GOT3 (cell line): ENCODE measurements at places on chromosomes 3 and 15.

GRCh38 chr3:59563966-59564365, 514.1 kb upstream of the CFAP20DC start:
- no peak for DNase-seq

DNA sequence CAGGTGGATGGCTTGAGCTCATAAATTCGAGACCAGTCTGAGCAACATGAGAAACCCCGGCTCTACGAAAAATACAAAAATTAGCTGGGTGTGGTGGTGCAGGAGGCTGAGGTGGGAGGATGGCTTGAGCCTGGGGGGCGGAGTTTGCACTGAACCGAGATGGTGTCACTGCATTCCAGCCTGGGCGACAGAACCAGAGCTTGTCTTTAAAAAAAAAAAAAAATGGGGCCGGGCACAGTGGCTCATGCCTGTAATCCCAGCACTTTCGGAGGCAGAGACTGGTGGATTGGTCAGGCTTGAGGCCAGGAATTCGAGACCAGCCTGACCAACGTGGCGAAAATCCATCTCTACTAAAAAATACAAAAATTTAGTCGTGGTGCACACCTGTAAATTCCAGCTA, 64.0 kb downstream of the TMEM44 start:
- DNase-seq: no peak

DNA sequence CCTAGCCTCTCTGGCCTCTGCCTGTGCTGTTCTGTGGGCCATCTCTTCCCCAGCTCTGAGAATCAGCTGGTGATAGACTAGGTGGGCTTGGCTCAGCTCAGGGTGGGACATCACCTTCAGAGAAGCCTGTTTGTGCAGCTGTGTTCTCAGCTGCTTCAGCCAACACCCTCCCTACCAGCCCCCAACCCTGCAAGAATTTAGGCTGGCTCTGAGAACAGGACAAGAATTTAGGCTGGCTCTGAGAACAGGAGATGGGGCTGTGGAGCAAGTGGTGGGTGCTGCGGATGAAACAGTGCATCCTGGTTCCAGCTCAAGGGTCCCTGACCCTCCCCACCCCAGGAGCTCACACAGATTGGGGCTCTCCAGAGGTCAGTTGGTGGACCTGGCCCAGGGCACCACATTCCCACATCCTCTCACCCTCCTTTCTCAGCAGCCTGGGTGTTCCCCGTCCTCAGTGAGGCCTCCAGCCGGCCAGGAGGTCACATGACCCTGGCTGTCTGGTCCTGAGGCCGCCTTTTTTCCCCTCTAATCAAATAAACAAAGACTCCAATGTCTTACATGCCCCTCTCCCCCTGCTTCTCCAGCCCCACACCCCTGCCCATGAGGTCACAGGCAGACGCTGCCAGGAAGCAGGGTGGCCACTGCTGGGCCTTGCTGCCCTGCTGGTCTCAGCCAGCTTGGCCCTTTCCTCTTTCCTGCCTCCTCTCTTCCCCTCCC, 14.9 kb downstream of the PLEKHO2 start:
- no peak for DNase-seq

GRCh38 chr15:66780172-66780972, 78.3 kb downstream of the SMAD6 start:
- DNase-seq: no peak

GRCh38 chr3:30440880-30441279, 165.5 kb upstream of the TGFBR2 start:
- no peak for DNase-seq

- peak; percentile 13 for DNase-seq
Observed at GRCh38 chr3:57803647-57804081, 47.6 kb downstream of the SLMAP start.

GRCh38 chr3:124584245-124584551, 146.1 kb upstream of the UMPS start:
- DNase-seq: no peak

DNA sequence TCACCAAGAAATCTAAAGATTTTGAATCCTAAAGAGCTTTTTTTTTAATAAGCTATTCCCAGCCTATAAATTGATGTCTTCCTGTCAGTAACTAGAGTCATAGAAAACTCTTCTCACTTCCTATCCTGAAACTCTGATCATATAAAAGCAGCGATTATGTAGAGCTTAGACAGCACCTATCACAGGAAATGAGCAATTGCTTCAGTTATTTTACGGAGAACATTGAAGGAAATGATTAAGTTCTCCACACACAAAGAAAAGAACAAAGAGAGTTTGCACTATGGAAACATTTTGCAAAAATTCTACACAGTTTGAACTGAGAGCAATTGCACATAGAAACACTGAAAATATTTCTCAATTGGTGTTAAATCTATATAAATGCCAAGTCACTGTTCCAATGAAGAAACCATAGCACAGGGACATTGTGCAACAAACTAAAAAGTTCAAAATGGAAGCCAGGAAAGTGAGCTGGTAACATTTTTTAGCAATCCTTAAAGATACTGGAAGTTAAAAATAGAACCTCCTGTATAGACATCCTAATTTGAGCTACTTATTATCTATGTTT, 291.5 kb upstream of the ARHGEF26 start:
- DNase-seq: no peak

DNA sequence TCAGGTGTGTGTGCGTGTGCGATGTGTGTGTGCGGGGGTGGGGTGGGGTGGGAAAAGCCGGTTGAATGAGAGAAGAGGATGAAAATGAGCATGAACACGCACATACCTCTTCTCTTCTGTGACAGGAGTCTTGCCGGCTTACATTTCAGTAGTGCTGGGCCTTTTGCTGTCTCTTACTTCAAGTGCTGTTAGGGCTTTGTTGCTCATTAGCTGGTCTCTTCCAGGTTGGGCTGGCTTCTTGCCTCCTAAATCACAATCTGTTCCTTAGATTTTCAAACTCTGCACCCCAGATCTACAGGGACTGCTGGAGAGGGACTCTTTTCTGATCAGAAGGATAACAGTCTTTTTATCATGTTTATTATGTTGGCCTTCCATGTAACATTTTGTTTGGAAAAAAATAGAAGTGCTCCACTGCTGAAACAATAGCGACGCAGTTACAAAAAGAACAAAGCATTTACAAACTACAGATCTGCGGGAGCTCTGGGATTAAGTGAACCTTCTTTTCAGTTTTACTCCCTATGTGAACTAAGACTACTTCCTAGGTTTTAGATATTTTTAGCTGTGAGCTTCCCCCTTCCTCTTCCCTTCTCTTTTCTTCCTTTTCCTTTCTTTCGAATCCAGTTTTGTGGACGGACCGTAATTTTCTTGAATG, 48.5 kb downstream of the USP13 start:
- no peak for DNase-seq

DNA sequence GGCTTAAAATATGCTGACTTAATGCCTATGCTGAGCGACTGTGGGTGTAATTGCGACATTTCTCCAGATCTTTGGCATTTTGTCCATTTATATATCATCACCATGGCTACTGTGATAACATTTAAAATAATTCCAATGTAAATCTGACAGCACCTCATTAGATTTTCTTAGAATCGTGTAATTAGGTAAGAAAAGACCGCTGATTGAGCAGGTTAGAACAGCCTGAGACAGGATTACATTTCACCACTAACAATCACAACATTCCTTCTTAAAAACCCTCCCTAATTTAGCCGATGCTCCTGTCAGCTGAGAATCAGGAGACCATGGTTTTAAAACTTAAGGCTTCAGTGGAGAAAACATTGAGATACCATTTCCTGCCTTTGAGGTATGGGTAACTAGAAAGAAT, 455.3 kb upstream of the PDZRN3 start:
- DNase-seq: no peak

DNA sequence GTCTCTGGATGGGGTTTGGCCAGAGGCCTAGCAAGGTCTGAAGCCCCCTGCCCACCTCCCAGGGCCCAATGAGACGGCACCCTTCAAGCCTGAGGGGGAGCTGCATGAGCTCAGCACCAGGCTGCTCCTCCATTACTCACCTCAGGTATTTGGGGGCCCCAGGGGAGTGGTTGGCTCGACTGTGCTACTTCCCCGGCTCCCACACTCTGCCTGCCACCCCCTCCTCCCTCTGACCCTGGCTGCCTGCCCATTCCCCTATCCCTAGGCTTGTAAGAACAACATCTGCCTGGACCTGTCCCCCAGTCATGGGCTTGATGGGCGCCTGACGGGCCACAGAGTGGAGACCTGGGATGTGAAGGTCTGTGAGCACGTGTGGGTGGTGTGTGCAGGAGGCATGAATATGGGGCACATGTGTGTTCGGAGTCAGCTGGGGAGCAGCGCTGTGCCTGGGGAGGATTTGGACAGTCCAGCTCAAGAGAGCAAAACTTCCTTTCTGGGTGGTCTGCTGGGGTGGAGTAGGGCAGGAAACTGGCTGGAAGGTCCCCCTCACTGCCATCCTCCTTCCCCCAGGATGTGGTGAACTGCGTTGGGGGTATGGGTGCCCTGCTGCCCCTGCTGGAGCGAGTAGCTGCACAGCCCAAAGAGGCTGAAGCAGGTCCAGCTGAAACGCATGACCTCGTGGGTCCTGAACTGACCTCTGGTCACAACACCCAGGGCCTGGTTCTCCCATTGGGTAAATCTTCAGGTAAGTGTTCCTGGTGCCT, 17.4 kb downstream of the NBEAL2 start:
- no peak for DNase-seq

GRCh38 chr3:172839679-172840078, 89.2 kb downstream of the ECT2 start:
- no peak for DNase-seq

DNA sequence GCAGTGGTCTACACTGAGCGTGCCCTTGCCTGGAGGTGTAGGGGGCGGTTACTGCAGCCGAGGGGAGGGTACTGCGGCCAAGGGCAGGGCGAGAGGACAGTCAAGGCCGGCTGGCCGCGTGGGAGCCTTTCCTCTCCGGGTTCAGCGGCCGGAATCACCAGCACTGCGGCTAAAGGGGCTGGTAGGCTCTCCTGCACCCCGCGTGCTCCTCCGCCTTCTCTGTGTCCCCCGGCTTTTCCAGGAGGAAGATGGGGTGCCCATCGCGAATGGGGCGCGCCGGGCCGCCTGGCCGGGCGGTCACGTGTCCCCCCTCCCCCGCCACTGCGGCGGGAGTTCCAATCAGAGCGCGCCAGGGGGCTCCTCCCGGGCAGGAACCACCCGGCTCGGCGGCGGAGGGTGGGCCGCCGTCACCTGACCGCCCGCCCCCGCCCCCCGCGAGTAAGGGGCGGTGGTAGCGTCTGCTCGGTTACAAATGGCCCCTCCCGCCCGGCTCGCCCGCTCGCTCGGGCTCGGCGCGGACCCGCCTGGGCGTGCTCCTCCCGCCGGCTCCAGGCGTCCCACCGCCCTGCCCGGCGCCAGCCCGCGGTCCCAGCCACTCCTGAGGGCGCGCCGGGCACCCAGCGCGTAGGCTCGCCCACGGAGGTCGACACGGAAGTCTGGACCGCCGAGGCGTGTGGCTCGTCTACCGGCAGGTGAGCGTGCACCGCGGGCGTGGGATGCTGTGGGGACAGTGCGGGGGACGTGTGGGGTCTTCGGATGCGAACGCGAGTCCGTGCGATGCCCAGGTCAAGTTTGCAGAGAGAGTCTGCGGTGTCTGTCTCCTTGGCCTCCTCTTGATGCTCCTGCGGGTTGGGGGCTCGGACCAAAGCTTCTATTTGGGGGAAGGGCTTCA, 242.6 kb upstream of the TOPAZ1 start:
- no peak for DNase-seq

DNA sequence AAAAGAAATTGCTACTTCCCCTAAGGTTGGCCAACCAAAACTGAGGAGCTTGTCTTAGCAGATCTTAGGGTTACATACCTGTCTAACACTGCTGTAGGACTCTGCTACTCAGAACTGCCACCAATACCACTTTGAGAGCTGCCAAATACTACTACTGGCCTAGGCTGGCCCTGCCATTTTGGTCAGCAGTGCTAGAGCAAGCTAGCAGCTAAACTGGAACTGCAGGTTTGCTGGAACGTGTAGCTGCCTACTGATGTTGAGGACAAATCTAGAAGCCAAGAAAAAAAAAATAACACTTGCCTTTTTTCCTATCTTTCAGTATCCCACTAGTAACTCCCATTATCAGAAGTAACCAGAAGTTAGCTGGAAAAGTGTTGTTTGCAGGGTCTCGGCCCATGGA, 387.4 kb downstream of the RBMS3 start:
- no peak for DNase-seq

GRCh38 chr15:51270706-51271105, 67.7 kb downstream of the CYP19A1 start:
- DNase-seq: no peak

GRCh38 chr3:85586018-85586417, 627.2 kb downstream of the CADM2 start:
- no peak for DNase-seq

GRCh38 chr3:45332901-45333407, 55.4 kb upstream of the LARS2 start:
- DNase-seq: no peak
